ENCODE measurements at places on chromosomes 6 and 20.

DNA sequence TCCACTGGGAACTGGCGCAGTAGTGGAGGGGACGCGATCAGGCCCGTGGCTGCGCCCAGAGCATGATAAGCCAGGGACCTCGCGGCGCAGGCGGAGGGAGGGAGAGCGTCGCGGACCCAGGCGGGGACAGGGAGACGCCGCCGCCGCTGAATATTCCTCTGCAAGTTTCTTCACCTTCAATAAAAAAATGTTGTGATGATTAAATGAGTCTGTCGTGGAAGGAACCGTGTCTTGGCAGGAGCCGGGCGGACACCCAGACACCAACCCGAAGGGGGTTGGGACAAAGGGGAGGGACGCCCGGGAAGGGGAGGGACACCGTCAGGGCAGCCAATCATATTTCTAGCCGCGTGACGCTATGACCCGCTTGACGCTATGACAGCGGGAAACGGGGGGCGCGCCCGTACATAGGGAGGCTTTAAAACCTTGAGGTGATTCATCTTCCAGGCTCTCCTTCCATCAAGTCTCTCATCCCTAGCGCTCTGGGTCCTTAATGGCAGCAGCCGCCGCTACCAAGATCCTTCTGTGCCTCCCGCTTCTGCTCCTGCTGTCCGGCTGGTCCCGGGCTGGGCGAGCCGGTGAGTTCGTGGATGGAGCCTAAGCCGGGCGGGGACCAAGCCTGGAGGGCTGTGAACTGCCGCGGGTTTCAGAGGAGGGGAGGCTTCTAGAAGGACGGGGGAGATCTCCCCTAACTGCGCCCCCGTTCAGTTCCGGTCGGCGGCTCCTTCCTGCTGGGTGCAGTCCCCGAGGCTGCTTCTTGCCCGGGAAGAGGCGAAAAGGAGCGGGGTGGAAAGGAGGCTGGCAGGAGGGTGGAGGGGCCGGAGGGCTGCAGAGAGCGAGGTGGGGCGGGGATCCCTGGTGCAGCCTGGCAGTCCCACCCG lies at the start of gene ULBP2:
Gene ULBP2, plus strand, starts transcription at position 432 of the 878 bp plus-strand sequence. Its CDS starts 59 bp downstream, at position 491.
- peak; percentile 63 for DNase-seq

DNA sequence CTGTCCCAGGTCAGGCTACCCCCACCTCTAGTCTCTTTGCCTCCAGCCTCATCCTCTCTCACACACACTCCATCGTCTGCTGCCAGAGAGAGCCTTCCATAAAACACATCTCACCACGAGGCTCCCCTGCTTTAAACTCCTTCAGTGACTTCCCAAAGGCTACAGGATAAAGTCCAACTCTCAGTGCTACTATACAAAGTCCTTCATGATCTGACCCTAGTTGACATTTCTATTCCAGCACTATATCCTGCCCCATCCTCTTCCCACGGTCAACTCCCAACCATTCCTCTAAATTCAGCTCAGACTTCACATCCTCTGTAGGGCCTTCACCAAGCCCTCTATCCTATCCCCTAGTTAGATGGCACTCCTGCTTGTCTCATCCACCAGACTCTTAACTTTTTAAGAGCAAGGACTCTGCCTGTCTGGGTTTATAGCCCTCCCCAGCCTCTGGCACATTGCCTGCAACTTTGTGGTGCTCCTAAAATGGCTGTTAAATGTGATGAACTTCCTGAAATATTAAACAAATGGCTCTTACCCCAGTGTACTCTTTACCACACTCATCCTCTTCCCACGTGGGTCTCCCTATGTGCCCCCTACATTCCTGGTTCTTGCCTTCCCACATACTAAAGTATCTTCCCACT lies 36.1 kb downstream of the KIF16B start:
- no peak for DNase-seq

DNA sequence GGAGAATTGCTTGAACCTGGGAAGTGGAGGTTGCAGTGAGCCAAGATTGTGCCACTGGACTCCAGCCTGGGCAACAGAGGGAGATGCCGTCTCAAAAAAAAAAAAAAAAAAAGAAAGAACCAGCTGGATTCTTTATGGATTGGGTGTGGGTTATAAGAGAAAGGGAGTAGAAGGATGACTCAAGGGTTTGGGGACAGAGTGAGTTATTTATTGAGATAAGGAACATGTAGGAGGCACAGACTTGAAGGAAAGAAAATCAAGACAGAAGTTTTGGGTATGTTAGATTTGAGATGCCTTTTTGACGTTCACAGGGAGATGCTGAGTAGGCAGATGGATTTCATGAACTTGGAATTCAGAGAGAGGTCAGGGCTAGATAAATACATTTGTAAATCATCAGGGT lies 47.6 kb downstream of the KIZ start:
- no peak for DNase-seq

- no peak for DNase-seq
Observed at GRCh38 chr6:148998704-148999103, 251.9 kb downstream of the UST start.

- DNase-seq: peak; percentile 37
Observed at GRCh38 chr20:39876976-39877635, 811.9 kb downstream of the MAFB start.

GRCh38 chr20:25254571-25254970 lies 6.7 kb downstream of the PYGB start:
- no peak for DNase-seq

DNA sequence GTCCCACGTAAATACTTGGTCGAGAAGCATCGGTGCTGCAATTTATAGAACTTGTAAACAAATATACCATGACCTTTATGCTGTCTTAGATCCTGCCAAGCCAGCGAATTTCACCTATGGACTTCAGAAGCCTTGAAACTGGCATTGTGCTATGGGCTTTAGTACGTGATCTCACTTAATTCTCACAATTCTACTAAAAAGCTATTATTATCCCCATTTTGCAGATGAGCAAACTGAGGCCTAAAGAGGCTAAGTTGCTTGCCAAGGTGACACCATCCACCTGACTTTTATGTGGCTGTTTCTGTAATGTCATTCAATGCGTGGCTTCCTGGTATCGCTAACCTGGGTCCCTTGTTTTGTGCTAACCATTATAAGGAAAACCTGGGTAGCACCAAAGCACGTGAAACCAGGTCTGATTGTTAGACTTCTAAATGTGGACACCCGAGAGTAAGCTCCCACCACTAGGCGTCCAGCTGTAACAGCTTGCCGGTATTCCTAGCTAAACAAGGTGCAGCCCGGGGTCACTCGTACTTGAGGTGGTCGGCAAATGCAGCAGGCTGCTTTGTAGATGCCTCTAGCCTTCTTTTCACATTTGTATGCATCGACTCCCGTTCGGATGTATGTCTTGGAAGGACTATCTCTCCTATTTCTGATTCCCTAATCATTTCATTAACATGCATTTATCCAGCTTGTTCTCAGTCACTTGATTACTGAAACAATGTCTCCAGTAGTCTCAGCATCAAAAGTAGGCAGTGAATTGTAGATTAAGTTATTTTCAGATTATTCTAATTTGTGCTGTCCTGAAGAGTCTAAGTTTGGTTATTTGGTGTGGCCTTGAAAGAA lies 1.1 kb downstream of the SYNJ2 start:
- DNase-seq: no peak

- DNase-seq: no peak
Observed at GRCh38 chr6:18022398-18023231, 35.2 kb upstream of the KIF13A start.

- no peak for DNase-seq
Observed at GRCh38 chr6:7268816-7269555, 44.0 kb downstream of the SSR1 start.

DNA sequence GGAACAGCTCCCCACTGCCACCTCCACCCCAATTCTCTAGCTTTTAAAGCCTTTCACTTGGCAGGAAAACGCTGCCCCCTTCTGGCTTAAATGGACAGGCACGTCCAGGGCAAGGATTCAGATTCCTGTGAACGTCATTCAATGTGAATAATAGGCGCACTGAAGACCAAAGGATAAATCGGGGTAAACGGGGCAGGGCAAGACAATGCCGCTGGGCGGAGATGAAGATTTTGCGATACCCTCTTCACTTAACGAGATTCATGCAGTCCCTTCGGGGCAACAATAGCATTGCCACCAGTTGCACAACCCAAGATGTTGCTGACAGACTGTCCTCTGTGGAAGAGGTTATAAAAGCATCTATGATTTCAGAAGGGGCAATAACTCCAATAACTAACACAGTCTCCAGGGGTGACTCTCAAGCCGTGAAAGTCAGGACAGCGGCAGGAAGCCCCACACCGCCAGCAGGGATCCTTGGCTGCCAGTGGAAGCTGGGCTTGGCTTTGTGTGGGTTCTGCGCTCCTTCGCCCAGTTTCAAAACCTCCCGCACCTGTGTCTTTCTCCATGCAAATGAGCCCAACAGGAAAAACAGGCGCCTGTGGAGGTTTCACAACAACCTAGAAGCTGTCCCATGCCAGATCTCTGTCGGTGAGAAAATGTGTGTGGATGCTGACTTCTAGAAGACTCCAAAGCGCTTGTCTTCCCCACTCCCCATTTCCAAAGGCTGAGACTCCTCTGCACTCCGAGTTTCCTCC lies 291.8 kb downstream of the BMP7 start:
- DNase-seq: no peak

GRCh38 chr6:57130661-57131177 lies 40.7 kb downstream of the ZNF451 start:
- DNase-seq: no peak

GRCh38 chr6:20702366-20702765 lies 168.1 kb downstream of the CDKAL1 start:
- no peak for DNase-seq

GRCh38 chr20:56362833-56363413 lies 4.1 kb downstream of the FAM210B start:
- no peak for DNase-seq

DNA sequence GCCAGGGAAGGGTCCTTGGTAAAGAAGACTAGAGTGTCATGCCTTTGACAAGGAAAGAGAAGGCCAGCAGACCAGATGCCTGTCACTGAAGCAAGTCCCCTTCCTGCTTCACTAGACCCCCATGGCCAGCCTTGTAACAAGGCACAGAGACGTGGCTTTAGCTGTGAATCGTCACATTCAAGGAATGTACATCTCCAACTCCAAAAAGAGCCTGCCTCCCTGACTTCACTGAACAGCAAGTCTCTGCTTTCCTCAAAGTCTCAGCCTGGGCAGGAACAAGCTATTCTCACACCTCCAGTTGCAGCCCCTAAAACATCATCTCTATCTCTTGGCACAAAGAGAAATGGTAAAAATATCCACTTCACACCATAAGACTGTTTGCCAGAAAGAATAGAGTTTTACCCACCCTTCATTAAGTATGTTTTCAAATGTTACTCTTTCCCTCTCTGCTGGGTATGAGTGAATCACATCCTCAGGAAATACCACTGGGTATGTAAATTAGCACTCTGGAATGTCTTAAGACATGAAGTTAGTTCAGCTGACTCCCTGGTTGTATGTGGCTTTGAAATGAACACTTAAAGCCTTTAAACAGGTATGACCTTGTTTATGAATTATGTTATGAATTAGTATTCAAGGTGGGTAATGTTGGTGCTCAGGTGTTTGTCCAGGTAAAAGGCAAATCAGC lies 46.4 kb upstream of the NT5E start:
- DNase-seq: no peak

DNA sequence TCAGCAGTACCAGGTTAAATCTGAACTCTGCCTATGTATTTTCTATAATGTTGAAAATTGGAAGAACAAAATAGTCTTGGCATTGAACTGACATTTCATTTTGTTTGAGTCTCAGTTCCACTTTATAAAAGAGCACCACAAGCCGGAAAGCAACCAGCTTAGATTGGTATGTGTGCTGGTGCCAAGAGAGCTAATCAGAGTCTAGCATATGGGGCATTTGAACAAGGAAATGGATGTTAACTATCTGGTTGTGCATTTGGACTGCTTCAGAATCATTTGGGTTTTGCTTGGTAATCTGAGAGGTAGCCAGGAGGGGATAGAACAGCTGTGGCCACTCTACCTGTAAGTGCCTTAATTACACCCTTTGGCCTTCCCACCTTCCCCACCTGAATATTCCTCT lies 184.8 kb downstream of the GRIK2 start:
- no peak for DNase-seq

GRCh38 chr6:91754691-91755090 lies 1167.8 kb upstream of the MAP3K7 start:
- DNase-seq: no peak

DNA sequence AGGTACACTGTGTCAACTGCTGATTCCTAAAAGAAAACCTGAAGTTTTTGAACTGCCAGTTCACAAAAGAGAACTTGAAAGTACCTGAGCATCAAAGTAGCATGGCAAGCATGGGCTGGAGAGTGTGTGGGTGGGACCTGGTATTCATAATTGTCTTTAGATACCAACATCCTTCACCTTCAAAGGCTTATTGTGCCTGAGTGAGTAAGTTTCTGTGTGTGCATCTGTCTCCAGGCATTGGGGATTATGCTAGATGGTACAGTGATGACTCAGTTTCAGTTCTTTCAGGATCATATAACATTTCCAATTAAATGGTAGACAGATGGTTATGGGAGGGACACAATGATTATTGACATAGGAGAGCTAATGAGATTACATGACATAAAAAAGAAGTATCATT lies 238.5 kb downstream of the ZFAND3 start:
- no peak for DNase-seq

GRCh38 chr6:37680668-37681067 lies 17.0 kb downstream of the MDGA1 start:
- no peak for DNase-seq

DNA sequence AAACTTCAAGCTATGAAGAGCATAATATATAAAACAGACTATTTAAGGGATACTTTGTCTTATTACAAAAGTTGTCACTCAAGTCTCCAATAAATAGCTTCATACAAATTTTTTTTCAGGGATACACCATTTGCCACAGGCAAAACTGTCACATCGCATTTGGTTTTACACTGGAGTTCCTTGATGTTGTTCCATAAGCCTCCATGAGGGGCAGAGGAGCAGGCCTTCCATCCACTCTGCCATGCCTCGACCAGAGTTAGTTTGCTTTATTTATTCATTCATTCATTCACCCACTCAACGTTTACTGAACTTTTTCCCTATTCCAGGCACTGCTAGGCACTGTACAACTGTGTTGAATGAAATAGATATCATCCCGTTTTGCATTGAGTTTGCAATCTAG lies 246.6 kb downstream of the PHF3 start:
- DNase-seq: no peak

GRCh38 chr6:135657207-135657606 lies 159.7 kb upstream of the AHI1 start:
- DNase-seq: peak; percentile 46

- peak; percentile 51 for DNase-seq
Observed at GRCh38 chr20:36819659-36820058, 46.1 kb upstream of the DSN1 start.

DNA sequence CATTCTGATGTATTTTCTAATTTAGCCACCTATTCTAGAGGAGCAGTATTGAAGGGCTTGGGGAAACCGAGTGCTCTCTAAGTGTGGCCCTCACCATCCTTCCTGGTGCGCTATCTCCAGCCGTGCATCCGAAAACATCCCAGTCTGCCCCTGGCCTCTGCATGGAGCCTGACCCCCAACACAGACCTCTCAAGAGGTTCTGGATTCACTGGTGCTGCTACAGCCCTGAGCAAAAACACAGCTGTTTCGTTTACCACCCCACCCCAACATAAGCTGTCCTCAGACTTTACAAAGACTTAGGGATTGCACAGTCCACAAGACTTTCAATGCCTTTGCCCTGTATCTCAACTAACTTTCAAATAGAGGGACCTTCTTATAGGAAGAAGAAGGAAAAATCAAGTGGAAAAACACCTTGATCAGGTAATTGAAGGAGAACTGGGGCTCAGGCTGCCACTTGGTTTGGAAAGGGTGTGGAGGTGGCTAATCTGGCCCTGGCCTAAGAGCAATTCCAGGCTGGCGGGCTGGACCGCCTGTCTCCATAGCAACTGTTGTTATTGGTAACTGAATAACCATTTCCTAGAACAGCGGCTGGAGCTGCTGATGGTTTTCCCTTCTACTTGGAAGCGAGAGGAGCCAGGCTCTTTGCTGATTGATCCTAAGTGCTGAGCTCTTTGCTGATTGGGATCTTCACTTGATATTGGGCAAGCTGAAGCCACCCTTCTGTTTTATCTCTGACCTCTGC lies 90.2 kb upstream of the TOX2 start:
- DNase-seq: no peak

Data from NCI-H1436 treated with DMSO at 0.1 percent for 48 hours (cell line).